ENCODE measurements at places on chromosomes 11 and 22.

DNA sequence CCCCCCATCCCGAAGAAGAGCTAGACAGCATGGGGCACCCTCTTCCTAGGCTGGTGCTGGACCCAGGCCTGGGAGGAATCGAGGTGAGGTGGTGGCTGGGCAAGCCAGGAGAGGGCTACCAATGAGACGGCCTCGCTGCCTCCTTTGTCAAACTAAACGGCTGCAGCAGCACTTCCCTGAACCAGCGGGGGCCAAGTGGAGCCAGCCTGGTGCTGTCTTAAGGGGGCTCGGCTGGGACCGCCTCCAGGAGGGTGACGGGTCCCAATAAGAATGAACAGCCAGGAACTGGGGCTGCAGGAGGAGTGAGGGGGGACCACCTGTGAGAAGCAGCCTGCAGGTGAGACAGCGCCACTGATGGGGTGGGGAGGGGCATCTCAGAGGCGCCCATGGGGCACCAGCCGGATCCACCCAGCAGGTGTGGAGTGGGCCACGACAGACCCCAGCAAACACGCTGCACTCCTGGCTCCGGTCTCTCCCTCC lies 17.1 kb downstream of the IFT27 start:
- DNase-seq = no peak

DNA sequence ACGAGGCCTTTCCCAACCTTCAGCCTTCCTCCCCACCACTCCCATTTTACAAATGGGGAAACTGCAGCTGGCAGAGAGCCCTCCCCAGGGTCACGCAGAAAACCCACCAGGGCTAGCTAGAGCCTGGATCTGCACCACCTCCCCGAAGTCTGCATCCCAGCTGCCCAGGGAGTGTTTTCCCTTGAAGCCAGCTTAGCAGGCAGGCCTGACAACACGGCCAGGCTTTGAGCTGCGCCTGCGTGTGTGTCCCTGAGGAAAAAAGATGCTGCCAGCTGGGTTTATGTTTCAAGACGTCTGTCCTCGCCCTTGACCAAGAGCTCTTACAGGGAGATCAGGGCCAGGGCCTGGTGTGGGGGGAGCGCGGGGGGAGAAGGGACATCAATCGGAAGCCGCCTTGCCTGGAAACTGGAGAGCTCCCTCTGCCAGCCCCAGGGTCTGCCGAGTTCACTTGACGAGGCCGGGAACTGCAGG lies 20.3 kb downstream of the WNT11 start:
- DNase-seq = no peak

GRCh38 chr11:13692172-13692571 lies 23.7 kb downstream of the FAR1 start:
- no peak for DNase-seq

GRCh38 chr22:39845529-39845928 lies 48.0 kb downstream of the ENTHD1 start:
- DNase-seq = no peak

DNA sequence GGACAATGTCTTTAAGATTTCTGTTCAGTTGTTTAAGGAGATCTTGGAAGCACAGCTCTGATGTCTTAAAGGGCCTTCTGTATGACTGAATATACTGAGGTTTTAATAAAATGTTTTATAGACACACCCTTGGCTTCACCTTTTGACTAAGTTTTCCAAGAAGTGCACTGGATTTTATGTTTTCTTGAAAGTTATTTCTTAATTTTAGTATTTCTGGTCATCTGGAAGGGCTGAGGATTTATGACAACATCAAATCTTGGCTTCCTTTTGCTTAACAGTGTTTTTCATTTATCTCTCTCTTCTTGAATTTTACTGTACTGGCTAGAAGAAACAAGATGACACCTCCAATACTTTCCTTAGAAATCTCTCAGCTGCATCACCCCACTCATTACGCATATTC lies 2423.4 kb downstream of the LRRC4C start:
- DNase-seq = no peak

DNA sequence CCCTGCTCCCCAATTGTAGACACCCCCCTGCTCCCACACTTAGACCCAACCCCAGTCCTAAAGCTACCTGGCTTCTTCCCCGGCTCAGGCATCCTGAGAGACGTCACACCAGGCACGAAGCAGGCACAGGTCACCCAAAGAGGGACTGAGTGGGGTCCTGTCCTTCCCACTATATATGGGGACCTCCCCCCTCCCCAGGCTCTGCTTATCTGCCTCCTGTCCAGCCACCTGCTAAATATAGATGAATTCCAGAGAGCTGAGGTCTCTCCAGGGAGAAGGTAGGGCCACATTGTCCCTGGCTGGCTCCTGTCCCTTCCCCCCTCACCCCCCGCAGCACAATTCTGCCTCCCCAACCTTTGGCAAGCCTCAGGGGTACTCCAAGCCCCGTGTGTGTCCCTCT lies at the start of gene MYBPC3:
Gene MYBPC3 (minus strand): TSS at position 147 of the 400 bp plus-strand sequence. CDS start 55 bp downstream, at position 92.
- DNase-seq = no peak

GRCh38 chr11:69115586-69116560 lies 39.9 kb upstream of the SMIM38 start:
- DNase-seq = no peak

- DNase-seq = no peak
Measured at GRCh38 chr22:22870577-22871404, 16.8 kb upstream of the IGLL5 start.

- DNase-seq = no peak
Measured at GRCh38 chr11:69005183-69005630, 7.8 kb downstream of the MRGPRF start.

DNA sequence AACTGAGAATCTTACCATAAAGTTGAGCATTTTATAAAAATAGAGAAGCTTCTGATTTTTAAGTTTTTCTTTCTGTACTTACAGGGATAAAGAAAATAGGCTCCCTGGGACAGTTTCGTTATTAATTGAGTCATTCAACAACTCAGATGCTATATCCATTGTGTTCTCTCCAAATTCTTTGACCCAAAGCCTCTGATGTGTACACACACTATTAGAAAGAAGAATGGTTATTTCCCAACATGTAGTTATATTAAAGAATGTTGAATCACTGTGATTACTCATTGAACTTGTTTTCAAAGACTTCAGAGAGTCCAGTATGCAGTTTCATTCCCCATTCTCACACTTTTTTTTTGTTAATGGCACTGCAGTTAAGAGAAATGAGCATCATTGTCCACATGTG lies 734.3 kb upstream of the ARHGAP42 start:
- DNase-seq = no peak

- DNase-seq = no peak
Measured at GRCh38 chr22:38792833-38793232, 1.1 kb downstream of the DNAL4 start.

- DNase-seq = no peak
Measured at GRCh38 chr11:112614605-112615004, 346.6 kb upstream of the NCAM1 start.

- peak; percentile 80 for DNase-seq
Measured at GRCh38 chr22:37229805-37230672, 14.0 kb downstream of the RAC2 start.

GRCh38 chr22:35443790-35444684 lies 44.1 kb downstream of the MCM5 start:
- no peak for DNase-seq

DNA sequence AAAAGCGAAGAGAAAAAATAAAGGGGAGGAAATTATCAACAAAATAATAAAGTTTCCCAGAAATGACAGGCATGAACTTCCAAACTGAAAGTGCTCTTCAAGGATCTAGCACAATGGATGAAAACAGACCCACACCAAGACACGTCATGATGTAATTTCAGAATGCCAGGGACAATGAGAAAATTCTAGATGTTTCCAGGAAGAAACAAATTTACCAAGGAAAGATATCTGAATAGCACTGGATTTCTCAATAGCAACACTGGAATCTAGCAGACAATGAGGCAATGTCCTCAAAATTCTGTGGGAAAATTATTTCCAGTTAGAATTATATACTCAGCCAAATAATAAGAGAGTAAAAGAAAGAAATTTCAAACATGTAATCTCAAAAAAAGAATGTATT lies 46.0 kb downstream of the DENND5A start:
- no peak for DNase-seq

GRCh38 chr11:12556788-12557384 lies 117.3 kb upstream of the TEAD1 start:
- no peak for DNase-seq

- DNase-seq = no peak
Measured at GRCh38 chr11:36441610-36442208, 68.4 kb downstream of the TRAF6 start.

GRCh38 chr22:38870791-38871359 lies 1.1 kb downstream of the CBX6 start:
- DNase-seq = no peak

DNA sequence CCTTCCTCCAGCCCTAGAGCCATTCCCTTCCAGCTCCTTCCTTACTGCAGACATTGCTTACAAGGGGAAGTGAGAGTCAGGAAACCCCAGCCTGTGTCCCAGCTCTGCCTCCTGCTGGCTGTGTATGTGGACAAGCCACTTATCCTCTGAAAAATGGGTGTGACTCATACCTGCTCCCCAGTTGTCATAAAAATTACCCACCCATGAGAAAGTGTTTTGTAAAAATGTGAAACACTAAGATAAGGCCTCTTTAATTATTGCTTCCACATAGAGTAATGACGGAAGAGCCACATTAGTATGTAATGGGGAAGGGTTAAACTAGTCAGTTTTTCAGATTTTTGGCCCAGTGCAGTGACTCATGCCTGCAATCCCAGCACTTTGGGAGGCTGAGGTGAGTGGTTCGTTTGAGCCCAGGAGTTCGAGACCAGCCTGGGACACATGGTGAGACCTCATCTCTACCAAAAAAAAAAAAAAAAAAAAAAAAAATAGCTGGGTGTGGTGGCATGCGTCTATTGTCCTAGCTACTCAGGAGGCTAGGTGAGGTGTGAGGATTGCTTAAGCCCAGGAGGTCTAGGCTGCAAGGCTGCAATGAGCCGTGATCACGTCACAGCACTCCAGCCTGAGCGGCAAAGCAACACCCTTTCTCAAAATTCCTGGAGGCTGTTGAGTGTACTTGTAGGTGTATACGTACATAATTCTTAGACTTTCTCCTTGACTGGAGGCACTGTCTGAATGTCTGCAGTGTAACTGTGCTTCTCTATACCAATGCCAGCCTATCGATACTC lies 84.9 kb downstream of the CTTN start:
- no peak for DNase-seq

DNA sequence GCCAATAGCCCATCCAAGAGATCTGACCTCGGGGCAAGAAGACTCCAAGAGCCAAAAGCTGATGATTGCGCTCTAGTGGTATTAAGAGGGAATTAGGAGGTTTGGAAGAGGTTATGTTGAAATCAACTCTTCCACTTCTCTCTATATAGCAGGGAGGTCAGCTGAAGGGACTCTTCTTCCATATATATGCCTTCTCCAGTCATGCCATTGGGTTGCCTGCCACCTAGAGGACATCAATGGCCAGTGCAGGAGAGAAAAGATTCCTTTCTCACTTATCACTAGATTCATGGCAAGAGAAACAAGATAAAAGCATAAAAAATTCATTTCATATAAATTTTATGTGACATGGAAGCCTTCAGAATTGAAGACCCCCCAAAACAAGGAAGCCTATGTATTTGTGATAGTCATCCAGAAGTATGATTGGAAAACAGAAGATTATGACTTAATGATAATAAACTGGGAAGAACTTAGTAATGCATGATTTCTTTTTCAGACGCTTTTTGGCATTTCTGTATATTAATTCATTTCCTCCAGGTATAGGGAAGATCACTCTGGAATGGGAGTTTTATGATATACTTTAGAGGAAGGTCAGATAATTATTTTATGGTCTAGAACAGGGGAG lies 435.1 kb upstream of the DDI1 start:
- no peak for DNase-seq

DNA sequence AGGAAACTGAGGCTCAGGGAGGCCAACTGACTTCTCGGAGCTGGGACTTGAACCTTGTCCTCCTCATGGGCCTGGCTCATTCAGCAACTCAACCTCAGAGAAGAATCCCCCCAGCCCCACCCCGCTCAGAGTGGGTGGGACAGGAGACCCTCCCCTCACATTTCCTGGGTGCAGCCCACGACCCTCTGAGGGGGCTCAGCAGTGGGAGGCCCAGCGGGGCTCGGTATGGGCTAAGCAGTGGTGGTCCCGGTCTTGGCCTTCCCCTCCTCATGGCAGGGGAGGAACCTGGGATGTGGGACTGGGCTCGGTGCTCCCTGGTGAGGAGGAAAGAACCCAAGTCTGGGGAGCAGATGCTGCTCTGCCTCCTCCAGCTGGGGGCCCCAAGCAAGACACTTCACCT lies 14.2 kb upstream of the CABP7 start:
- DNase-seq = no peak

DNA sequence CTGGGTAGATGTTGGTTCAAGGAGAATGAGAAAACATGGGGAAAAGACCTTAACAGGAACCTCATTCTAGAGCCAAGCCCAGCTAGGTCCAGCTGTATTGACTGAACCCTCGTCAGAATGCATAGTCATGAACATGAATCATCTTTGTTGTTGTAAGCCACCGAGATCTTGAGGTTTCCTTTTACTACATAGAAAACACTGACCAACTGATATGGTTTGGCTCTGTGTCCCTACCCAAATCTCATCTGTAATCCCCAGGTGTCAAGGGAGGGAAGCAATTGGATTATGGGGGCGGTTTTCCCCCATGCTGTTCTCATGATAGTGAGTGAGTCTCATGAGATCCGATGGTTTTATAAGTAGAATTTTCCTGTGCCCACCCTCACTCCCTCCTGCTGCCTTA lies 19.4 kb upstream of the PHOX2A start:
- DNase-seq = no peak

- DNase-seq = no peak
Measured at GRCh38 chr11:113174882-113175281, 139.5 kb upstream of the TTC12 start.

DNA sequence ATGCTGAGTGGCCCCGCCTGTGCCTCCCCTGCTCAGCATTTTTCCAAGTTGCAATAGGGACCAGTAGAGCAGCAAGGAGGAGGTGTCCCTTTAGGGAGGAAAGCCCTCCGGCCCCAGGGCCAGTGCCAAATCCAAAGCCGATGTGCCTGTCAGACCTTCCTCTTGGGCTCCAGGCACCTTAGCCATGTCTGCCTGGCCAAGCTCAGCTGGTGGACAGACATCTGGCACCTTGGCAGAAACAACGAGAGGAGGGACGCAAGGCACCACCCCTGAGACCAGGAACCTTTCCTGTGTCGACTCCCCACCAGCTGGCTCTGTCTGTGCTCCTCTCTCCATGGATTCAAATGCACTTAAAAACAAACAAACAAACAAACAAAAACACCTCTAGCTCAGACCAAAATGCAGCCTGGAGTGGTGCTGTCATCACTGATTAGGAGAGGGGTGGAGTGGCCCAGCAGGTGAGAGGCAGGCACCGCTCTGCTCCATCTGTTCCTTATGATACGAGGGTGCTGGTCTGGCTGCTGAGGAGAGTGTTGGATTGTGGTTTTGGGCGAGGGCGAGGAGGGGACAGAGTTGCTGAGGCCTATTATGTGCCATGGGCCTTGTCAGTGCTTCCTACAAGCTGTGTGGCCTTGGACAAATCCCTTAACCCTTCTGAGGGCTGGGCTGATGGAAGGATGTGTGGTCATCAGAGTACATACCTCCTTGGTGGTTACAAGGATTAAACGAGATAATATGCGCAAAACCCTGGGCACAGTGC lies 46.2 kb downstream of the TP53I11 start:
- DNase-seq = no peak

GRCh38 chr11:69923196-69923595 lies 104.0 kb upstream of the FGF3 start:
- no peak for DNase-seq

Data from stimulated activated CD8-positive, alpha-beta memory T cell treated with anti-CD3 and anti-CD28 coated beads, Interleukin-7, amount 100 ng/mL, for 24 hours (primary cell).